ENCODE measurements at places on chromosomes 7 and 10.

DNA sequence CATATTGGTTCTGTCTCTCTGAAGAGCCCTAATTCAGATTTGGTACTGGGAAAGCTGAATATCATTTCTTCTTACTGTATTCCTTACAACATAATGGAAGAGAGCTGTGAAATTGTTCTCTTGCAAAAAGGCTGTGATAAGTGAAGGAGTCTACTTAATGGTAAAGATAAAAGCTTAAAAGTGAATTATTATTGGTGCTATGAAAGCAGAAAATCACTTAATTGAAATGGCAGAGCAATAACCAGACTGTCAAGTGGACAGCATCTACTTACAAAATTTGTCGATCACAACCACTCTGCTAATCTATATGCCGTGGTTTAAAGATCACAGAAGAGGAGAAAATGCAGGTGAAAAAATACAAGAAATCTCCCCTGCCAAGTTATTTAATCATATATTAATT lies 264.7 kb upstream of the TEX47 start:
- no peak for DNase-seq

GRCh38 chr7:49321843-49322242 lies 397.5 kb downstream of the CDC14C start:
- DNase-seq = no peak

GRCh38 chr10:70595566-70596016 lies 7.0 kb downstream of the PRF1 start:
- DNase-seq = no peak

GRCh38 chr7:144255471-144255897 lies 9.1 kb downstream of the OR2A7 start:
- DNase-seq = no peak

DNA sequence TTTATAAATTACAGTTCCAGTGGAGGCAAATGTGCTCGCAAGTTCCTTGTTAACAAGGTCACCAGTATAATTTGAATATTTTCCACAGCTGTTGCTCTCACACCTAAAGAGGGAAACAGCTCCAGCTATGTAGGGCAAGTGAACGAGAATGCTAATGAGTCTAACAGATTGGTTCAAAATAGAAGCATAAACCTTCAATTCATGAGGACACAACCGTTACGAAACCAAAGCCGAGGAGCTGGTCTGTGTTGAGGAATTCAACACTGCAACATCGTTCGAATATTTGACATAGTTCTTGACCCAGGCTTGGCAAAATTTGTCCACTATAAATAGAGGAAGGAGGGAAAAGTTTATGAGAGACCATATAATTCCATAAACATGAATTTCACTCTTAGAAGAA lies 161.3 kb downstream of the KLF6 start:
- DNase-seq = no peak

GRCh38 chr10:71795248-71795647 lies 21.9 kb upstream of the VSIR start:
- DNase-seq = no peak

GRCh38 chr7:68288144-68288593 lies 1291.5 kb downstream of the TYW1 start:
- DNase-seq = peak; percentile 86

GRCh38 chr10:121007264-121007663 lies 156.1 kb downstream of the WDR11 start:
- DNase-seq = no peak

DNA sequence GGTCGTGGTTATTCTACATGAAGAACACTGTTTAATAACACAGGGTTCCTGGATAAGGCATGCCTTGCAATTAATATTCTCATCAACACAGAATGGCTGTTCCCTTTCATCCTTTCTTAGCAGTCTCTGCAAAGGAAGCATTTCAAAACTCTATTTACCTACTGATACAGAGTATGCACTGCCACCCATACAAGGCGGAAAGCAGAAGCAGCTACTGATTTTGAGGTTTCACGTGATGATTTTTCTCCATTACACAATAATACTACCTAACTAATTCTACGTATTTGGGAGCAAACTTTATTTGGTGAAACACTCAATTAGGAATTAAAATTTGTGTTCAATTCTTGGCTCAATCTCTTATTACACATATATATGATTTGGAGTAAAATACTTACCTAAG lies 43.0 kb upstream of the COL1A2 start:
- DNase-seq = no peak

- no peak for DNase-seq
Observed at GRCh38 chr10:23540401-23541030, 101.6 kb downstream of the OTUD1 start.

- no peak for DNase-seq
Observed at GRCh38 chr10:96656839-96657238, 63.5 kb downstream of the PIK3AP1 start.

DNA sequence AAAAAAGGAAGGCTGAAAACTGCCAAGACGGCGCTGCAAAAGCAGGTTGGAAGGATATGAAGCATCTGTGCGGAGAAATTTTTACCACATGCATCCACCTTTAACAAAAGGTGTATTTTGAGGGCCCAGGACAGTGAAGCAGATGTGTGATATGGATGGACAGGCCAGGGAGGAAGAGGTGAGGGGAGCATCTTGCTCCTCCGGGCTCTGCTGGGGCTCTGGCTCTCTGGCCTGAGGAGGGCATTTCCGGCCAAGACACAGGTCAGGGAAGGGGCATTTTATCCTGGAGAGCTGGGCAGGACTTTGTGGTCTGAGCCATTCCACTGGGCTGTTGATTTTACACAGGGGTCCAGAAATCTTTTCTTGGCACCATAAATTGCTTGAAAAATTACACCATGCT lies 175.1 kb downstream of the ZMYND11 start:
- no peak for DNase-seq

DNA sequence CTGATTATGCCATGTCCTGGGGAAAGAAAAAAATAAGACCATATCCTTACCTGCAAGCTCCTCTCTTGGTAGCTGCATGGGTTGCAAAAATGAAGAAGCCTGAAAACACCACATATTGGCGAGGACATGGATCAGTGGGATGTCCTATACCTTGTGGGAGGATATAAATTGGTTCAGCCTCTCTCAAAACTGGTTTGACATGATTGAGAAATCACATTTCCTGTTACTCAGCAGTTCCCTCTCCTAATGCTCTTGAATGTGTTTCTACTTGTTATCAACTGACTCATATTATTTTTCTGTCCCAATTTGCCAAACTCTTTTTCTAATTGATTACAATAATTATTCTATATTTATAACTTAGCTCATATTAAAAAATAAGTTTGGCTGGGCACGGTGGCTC lies 380.2 kb downstream of the EXOC4 start:
- no peak for DNase-seq

GRCh38 chr10:99394256-99394655 lies 36.2 kb downstream of the GOT1 start:
- no peak for DNase-seq

GRCh38 chr7:74033372-74034311 lies 5.7 kb downstream of the ELN start:
- DNase-seq = no peak

GRCh38 chr7:117395743-117396142 lies 31.6 kb downstream of the ASZ1 start:
- no peak for DNase-seq

DNA sequence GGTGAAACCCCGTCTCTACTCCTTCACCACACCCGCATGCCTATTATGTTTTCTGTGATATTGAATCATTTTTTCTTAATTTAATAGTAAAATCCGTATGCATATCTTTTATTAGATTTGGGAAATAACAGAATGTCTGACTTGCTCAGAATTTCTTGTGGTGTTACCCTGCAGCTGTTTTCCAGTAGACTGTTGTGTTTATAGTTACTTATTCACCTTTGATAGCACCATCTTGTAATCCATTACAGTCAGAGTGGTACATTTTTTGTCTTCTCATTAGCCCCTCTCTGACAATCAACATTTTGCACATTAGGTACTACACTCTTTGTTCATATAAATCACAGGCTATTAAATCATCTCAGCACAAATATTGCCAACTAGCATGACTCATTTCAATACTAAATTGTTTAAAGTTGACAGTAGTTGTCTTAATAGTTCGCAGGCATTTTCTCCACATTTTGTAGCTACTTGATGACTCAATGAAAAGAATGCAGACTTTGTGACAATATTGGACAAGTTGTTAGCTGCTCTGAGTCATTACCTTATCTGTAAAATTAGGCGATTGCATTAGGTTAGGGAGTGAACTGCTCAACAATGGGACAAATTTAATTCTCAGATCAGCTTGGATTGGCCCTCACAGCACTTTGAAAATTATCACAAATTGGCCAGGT lies 17.8 kb upstream of the SLC16A12 start:
- DNase-seq = no peak

DNA sequence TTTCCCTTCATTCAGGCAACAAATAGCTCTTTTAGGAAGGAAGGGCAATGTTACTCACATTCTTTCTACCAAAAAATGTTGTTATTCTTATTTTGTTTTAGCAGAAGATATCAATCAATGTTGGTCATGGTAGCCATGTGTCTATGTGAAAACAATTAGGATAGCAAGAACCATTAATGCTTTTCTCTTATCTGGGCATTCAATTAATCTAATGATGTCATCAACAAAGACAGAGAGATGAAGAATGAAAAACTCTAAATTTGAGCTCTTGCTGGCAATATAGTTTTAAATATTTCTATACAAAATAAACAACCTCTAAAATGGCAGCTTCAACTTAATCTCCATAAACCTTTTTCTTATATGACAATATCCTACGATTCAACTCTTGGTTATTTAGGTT lies 353.7 kb upstream of the ANKRD30A start:
- no peak for DNase-seq

DNA sequence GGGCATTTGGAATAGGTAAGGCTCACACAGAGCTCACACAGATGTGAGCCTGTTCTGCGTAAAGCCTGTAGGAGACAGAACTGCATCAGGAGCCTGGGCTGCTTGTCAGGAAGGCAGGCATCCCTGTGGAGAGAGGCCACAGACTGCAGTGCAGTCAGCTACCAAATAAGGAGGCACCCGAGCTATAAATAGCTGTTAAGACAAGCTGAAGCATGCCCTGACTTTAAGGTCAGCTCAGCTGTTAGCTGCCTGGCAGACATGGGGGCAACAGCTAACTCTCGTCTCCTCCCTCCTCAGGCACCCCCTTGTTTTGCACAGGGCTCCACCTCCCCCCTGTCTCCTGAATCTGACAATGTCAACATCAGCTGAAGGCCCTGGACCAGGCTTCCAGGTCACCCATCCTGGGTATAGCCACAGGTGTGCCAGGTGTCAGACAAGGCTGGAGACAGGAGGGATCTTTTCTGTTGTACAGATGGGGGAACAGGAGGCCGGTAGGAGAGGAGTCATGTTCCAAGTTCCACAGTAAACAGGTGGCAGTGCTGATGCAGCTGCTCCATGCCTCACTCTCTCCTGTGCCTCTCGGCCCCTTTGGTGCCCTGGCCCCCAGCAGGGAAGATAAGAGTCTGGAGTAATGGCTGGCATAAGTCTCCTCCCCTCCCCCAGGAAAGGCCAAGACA lies 27.6 kb upstream of the MKRN1 start:
- DNase-seq = peak; percentile 92

DNA sequence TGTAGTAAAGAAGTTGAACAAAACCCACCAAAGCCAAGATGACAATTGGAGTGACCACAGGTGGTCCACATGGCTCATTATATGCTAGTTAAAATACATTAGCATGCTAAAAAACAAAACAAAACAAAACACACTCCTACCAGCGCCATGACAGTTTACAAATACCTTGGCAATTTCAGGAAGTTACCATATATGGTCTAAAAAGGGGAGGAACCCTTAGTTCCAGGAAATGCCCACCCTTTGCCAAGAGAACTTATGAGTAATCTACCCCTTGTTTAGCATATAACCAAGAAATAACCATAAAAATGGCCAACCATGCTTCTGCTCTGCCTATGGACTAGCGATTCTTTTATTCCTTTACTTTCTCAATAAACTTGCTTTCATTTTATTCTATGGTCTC lies 979.1 kb upstream of the POT1 start:
- DNase-seq = no peak

- no peak for DNase-seq
Observed at GRCh38 chr7:44982535-44982923, 3.7 kb upstream of the MYO1G start.

- DNase-seq = no peak
Observed at GRCh38 chr7:138713191-138713590, 12.0 kb upstream of the SVOPL start.

- no peak for DNase-seq
Observed at GRCh38 chr7:25500393-25500921, 272.2 kb upstream of the NPVF start.

- no peak for DNase-seq
Observed at GRCh38 chr10:16854623-16855022, 37.4 kb upstream of the RSU1 start.

GRCh38 chr7:104486931-104487330 lies 158.5 kb downstream of the LHFPL3 start:
- no peak for DNase-seq

DNA sequence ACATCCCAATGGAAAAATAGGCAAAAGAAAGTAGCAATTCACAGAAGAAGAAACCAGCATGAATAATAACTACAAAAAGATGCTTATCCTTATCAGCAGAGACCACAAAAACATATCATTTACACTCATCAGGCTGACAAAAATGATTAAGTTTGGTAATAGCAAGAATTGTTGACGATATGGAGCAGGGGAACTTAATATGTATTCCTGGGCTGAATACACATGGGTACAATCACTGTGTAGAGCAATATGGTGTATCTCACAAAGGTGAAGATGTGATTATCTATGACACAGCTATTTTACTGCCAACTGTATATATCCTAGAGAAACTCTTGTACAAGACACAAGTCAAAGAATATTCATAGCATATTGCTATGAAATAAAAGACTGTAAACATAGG lies 141.8 kb upstream of the NOBOX start:
- DNase-seq = no peak

DNA sequence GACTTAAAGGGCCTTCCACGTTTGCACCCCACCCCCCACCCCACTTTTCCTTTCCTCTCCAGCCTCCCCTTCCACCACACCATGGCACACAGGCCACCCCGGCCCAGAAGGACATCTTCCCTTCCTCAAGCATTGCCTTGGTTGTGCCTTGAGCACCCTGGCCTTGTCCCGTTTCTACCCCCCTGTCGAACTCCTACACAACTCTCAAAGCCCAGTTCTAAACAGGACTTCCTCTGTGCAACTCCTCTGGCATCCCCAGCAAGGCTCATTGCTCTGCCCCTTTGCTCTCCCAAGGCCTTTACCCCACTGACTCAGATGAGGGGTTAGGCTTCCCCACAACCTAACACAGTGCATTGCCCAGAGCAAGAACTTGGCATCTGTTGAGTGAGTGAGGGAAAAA lies 136.1 kb downstream of the HERPUD2 start:
- no peak for DNase-seq

Measured in NCI-H748 treated with DMSO at 0.1 percent for 48 hours (cell line).